ENCODE measurements at places on chromosomes 2 and 18.
A peak's percentile ranks its signal among the peaks of the same experiment; 100 is the strongest.

- DNase-seq, result no peak
These were observed 104.9 kb upstream of the LYPD6 start for GRCh38 chr2:149225446-149225845.

GRCh38 chr18:45151645-45152044, 463.6 kb upstream of the SLC14A2 start:
- DNase-seq, result no peak

DNA sequence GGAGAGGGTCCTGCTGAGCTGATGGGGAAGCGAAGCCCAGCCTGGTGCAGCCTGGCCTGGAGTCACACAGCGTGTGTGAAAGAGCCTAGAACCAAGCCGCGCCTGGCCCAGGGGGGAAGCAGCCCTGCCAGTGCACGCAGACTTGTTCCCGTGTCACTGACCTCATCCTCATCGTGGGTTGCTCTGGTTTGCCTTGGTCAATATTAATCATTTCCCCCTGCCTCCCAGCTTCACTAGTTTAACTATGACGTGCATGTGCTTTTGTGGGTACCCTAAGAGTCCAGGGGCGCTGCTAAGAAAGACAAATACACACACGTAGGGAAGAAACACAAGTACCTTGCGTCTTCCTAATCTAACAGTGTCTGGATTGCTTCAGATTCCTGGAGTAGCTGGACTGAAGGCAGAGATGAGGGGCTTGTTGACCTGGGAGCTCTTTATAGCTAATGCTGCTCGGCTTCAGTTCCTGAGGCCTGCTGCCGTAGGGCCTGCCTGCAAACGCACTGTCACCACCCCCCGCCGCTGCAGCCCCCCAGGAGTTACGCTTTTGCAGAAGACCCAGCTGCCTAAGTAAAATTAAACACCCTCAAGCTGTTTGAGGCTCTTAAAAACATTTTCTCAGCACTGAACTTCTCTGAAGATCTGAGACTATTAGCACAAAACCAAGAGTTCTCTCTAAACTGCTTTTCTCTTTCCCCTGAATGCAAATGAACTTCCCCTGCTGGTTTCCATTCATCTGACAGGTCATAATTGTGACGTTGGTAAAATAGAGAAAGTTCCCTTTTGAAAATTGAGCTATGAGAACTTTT, 159.2 kb downstream of the FAM210A start:
- peak; percentile 84 for DNase-seq

DNA sequence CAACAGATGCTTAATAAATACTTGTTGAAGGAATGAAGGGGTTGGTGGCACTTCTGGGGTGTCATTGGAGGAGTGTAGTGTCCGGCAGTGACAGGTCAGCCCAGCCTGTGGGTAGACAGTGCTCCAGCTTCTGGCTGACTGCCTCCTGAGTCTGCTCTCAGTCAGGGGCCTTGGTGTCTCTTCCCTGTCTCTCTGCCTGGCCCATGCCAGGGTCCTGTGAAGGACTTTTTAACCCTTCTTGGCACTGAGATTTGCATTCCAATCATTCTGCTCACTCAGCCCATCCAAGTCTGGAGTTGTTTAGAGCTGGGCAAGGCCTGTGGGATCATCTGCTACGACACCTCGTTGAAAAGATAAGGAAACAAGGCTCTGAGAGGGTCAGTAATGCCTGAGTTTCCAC, 1.4 kb upstream of the KCNK3 start:
- DNase-seq, result no peak

DNA sequence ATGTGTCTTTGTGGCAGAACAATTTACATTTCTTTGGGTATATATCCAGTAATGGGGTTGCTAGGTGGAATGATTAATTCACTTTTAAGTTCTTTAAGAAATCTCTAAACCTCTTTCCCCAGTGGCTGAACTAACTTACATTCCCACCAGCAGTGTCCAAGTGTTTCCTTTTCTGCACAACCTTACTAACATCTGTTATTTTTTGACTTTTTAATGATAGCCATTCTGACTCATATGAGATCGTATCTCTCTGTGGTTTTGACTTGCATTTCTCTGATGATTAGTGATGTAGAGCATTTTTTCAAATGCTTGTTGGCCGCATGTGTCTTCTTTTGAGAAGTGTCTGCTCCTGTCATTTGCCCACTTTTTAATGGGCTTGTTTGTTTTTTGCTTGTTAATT, 43.1 kb upstream of the PTH2R start:
- DNase-seq, result peak; percentile 23

DNA sequence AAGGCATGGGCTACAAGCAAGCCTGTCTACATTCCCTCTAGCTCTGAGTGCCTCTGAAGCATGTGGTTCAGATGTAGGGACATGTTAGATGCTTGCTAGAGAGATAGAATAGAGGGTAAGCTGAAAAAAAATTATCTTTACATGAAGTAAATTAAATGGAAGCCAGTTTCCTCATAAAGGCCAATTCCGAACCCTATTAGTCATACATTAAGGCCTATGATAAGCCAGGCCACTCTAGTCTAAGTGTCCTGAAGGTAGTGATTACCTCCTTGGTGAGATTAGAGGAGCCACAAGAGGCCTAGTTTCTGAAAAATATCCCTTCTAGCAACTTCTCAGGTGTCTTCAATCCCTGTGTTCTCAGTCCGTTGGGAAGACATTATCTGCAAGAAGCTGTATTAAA, 72.4 kb upstream of the NPAS2 start:
- no peak for DNase-seq

GRCh38 chr2:197673606-197674005, 1.8 kb downstream of the RFTN2 start:
- no peak for DNase-seq

- DNase-seq, result no peak
These were observed 71.3 kb upstream of the ZNF804A start for GRCh38 chr2:184527058-184527457.

- peak; percentile 34 for DNase-seq
These were observed 55.5 kb upstream of the ANKRD62 start for GRCh38 chr18:12038082-12038638.

- DNase-seq, result no peak
These were observed 562.2 kb upstream of the VWC2L start for GRCh38 chr2:213848631-213849030.

GRCh38 chr2:99397266-99397920, 60.2 kb downstream of the EIF5B start:
- no peak for DNase-seq

GRCh38 chr18:27652480-27653121, 467.5 kb upstream of the CHST9 start:
- no peak for DNase-seq

DNA sequence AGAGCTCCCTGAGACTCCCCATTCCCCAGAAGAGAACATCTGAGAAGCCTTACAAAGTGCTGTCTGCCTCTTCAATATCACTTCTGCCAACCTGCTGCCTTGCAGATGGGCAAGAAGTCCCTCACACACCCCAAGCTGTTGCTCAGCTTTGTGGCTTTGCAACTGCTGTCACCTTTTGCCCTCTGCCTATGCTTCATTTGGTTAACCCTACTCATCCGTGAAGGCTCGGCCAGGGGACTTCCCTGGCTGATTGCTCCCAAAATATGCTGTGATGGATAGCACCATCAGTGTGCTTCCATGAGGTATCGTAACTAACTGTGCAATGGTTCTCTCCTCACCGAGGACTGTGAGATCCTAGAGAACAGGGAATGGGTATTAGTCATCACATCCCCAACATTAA, 88.9 kb upstream of the CYP1B1 start:
- no peak for DNase-seq

DNA sequence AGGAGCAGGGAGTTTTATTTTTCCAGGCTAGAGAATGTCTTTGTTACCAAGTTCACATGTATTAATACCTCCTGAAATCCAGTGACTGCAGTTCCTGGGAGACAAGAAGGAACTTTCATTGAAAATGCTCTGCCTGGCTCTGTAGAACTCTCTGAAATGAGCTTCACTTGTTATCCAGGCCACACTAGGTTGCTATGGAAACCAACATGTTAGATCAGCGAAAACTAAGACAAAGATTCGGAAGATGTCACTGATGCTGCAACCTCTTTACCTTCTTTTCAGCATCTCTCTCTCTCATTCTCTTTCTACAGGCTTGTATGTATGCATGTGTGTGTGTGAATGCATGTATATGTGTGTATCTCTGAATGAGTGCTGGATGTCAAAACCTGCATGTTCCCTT, 218.5 kb downstream of the TRIB2 start:
- no peak for DNase-seq

GRCh38 chr18:7170292-7170691, 52.7 kb upstream of the LAMA1 start:
- no peak for DNase-seq

- DNase-seq, result no peak
These were observed 20.7 kb downstream of the FZD5 start for GRCh38 chr2:207748993-207749392.
